Stimulated activated CD8-positive, alpha-beta memory T cell treated with anti-CD3 and anti-CD28 coated beads, Interleukin-15, amount 100 ng/mL, for 48 hours (primary cell): ENCODE measurements at places on chromosomes 11 and 22.

- DNase-seq: no peak
Measured at GRCh38 chr11:1879342-1879940, 12.3 kb downstream of the PRR33 start.

GRCh38 chr22:46021577-46021976, 44.6 kb upstream of the WNT7B start:
- DNase-seq: no peak

DNA sequence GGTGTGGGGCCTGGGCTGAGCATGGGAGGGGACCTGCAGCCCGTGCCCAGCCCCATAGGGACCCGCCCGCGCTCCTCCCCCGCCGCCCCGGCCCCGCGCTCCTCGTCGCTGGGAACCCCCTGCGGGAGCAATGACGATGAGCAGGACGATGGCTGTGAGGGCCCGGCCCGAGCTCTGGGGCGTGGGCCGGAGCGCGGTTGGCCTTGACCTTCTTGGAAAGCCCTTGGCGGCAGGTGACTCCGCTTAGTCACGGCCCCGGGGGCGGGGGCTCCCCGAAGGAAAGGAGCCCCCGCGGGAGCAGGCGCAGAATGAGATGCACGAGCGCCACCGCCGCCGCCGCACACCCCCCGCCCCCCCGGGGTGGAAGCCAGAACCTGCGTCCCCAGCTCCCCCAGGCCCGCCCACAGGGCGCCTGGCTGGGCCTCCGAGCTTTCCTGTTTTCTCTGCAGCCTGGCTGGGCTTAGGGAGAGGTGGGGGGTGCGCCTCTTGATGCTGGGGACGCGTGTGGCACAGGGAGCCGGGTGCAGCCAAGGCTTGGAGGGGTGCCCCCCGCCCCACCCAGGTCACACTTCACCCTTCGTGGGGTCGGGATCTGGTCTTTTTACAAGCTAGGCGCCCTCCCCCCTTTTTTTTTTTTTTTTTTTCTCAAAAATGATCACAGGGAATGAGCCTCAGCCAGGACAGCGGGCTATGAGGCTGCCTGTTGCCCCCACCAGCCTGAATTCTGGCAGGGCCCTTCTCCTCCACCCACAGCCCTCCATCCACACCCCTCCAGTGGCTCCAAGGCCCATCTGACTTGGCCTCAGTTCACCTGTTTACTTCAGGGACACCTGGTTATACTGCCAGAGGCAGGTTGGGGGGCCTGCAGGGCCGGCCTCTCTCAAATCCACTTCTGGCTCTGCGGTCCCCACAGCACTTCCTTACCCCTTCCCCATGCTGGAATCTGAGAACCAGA, 17.9 kb downstream of the CRELD2 start:
- peak; percentile 99 for DNase-seq

GRCh38 chr11:2848497-2848896, 37.1 kb downstream of the CDKN1C start:
- DNase-seq: no peak

- DNase-seq: peak; percentile 3
Measured at GRCh38 chr22:29071261-29072045, 1.4 kb upstream of the KREMEN1 start.

- DNase-seq: no peak
Measured at GRCh38 chr22:42365111-42365865, 66.9 kb downstream of the NFAM1 start.

GRCh38 chr11:17012712-17013547, 1.3 kb downstream of the PLEKHA7 start:
- no peak for DNase-seq
